ENCODE measurements at places on chromosomes 6 and 20.

- DNase-seq: no peak
Measured at GRCh38 chr6:43983632-43984031, 143.6 kb downstream of the MRPL14 start.

DNA sequence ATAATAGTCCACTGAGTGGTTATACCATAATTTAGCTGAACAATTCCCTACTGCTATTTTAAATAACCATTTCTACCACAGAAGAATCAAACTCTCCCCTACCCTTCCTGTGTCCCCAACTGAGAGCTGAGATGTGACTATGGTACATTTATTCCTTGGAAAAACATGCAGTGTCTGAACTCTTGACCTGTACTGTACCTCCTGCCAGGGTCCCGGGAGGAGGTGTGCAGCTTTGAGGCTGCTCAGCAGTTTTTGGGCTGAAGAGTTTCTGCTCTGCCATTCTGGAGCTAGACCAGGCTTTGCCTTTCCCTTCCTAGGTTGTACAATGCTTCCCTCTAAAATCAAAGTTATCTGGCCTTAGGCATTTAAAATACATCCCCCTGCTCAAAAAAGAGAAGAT, 275.1 kb upstream of the SGK1 start:
- no peak for DNase-seq

- DNase-seq: no peak
Measured at GRCh38 chr6:139066080-139066479, 37.5 kb downstream of the ABRACL start.

DNA sequence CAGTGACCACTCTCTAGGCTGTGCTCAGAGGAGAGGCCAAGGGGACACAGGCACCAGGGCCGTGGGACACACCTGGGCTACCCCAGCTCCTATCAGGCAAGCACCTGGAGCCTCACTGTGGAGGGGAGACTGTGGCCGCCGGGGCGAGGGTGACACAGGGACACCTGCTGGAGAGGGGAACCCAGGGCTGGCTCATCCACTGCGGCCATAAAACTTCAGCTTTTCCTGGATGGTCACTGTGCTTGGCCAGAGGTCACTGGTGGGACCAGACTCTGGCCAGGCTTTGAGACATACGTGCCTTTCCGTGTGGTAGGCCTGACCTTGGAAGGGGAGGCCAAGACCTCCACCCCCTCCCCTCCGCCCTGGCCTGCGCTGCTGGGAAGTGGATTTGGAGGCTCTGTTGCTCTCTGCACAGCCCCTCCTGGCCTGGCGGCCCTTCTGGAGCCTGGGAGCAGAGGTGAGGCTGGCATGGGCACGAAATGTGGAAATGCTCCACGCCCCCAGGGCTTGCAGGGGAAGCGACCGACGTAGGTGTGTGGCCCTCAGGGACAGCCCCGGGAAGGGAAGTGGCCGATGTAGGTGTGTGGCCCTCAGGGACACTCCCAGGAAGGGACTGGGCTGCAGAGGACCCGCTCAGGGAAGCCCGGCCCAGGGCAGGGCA, 42.9 kb upstream of the BHLHE23 start:
- no peak for DNase-seq

DNA sequence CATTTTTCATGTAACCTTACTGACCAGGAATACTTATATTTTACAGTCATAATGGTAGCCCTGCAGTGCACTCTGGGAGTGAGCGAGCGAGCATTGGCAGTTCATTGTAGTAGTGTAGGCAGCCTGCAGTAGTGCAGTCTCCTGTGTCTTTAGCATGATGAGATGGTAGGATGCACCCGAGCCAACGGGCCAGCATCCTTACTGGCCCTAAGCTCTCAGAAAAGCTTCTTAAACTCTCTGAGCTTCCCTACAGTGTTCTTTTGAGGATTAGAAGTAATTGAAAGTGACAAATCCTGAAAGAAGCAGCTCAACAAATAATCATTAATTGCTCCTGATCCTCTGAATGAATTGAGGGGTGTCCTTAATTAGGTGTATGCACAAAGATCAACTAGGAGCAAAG, 20.9 kb downstream of the SLC9A8 start:
- DNase-seq: no peak

DNA sequence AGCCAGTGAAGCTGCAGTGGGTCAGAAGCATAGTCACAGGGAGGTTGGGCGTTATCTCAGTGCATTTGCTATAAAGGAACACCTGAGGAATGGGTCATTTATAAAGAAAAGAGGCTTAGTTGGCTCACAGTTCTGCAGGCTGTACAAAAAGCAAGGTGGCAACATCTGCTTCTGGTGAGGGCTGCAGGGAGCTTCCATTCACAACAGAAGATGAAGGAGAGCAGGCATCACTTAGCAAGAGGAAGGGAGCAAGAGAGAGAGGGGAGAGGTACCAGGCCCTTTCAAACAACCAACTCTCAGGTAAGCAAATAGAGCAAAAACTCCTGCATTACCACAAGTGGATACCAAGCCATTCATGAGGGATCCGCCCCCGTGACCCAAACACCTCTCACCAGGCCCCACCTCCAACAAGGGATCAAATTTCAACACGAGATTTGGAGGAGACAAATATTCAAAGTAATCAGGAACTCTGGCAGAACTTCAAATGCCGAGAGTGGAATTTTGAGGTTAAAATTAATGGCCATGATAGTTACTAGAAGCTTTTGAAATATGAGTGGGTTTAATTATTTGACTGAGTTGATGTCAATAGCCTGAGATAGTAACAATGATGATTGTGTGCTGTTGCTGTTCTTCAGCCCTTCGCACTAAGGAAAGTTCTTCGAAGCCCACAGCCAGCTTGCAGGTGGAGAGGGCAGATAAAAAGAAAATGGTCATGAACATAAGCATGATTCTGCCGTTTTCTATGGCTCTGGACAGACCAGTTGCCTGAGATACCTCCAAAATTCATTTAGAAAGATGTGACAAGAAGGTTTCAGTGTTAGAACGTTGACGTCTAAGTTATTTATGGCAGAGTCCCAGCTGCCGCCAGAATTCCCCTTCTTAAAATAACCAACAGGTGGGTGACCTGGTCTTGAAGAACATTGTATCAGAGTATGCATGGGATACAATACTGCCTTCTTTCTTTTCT, 55.3 kb upstream of the ADTRP start:
- no peak for DNase-seq

- DNase-seq: no peak
Measured at GRCh38 chr6:47097092-47097945, 55.2 kb upstream of the ADGRF1 start.

DNA sequence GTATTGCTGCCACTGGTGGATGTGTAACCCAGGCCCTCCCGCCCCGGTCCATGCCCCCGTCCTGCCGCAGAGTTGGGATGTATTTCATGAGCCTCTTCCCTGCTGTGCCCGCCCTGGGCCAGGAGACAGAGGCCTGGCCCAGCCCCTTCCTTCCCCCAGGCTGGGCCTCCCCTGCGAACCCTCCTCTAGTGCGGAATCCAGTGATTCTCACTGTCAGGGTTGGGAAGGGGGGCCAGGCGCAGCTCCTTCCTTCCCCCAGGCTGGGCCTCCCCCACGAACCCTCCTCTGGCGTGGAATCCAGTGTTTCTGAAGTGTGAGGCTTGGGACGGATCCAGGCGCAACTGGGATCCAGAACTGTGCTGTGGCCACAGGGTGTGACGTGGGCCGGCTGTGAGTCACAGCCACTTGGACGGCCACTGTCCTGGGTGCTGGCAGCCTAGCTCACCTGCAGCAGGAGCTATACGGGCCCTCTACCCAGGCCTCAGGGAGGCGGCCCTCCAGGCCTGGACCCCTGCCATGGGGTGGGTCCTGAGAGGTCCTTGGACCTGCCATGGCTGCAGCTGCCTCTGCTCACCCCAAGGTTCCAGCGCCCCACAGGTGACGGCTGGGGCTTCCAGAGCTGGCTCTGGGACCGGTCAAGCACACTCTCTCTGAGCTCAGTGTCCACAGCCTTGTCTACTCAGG, 28.3 kb downstream of the COL20A1 start:
- DNase-seq: no peak

DNA sequence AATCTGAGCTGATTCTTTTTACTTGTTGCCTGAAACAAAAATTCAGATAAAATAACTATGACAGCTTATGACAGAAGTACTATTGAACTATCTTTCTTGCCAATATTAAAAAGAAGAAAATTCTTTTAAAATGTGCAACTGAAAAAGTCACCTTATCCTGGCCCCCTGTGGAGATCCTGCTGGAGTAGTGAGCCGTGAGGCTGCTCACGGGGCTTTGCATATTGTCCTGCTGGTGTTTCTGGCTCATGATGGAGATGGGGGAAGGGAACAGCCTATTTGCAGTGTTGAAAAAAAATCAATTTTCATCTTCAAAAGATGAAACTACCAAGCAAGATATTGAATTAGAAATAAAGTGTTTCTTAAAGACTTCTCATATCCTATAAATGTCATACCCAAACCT, 216.0 kb downstream of the SAMD5 start:
- no peak for DNase-seq

- DNase-seq: no peak
Measured at GRCh38 chr6:16872543-16873235, 111.4 kb upstream of the ATXN1 start.

DNA sequence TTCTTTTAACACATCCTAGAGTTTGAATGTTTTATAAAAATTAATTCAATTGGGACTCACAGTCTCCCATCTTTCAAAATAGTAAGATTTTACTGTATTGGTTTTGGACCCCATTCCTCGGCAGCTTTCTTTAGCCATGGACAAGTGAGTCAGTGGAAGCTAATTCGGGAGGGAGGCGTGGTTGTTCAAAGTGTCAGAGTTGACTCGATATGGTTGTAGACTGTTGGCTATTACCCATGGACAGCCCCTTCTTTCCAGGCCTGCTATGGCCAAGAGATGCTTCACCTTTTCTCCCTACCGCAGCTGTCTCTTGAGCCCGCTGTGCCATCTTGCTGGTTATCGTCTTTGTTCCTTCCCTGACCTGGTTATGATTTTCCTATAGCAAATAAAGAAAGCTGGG, 243.0 kb downstream of the CD83 start:
- no peak for DNase-seq

- no peak for DNase-seq
Measured at GRCh38 chr20:2476742-2477615, 6.4 kb upstream of the SNRPB start.

DNA sequence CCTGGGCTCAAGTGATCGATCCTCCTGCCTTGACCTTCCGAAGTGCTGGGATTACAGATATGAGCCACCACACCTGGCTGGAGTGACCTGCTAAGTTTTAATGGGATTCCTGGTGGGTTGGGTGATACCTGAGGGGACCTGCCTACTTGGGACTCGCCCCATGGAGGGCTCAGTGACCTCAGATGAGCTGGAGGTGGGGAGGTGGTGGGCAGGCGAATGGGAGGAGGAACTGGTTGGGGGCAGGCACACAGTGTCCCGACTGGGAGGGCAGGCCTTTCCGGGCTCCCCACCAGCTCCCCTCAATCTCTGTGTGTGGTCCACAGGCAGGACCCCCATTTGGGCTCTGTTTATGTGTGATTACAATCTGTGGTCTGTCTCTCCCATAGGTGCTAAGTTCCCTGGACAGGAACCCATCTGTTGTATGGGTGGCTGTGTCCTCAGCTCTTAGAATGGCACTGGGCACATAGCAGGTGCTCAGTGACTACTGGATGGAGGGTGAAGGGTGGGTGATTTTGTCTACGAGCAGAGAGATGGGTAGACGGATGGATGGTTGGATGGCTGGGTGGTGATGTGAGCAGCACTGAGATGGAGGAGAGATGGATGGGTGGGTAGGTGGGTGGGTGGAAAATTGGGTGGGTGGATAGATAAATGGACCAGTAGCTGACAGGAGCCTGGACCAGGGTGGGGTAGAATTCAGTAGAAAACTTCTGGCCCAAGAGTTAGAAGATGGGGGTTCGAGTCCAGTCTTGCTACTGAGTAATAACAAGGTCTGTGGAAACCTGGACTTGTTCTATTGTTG, 23.8 kb downstream of the CEBPB start:
- DNase-seq: no peak

- DNase-seq: no peak
Measured at GRCh38 chr20:55353206-55353605, 652.1 kb downstream of the CBLN4 start.

DNA sequence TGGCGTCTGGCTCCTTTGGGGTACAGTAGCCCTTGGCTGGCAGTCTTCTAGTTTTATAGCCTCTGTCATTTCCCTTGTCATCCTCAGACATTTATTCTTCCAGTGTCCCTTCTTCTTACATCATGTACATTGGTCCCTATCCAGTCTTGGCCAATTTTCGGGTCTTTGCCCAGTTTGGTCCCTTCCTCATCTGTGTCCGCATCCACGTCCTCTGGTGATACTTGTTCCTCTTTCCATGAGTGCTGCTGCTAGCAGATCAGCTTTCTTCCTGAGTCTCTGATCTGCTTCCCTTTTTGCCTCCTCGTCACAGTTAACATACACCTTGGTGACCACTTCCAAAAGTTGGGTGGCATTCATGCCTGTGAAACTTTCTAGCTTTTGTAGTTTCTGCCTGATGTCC, 86.2 kb upstream of the GPR6 start:
- DNase-seq: no peak

- DNase-seq: no peak
Measured at GRCh38 chr6:157647261-157647915, 175.7 kb upstream of the SNX9 start.

- no peak for DNase-seq
Measured at GRCh38 chr6:158000530-158001307, 19.1 kb downstream of the SYNJ2 start.
